Cardiac muscle cell (in vitro differentiated cells and primary cell): ENCODE measurements at places on chromosomes 2 and 18. TPM values are rescaled to one million over a fixed set of nuclear protein-coding genes. Genes with fewer than 3 reads are reported as not detected.
A peak's percentile ranks its signal among the peaks of the same experiment; 100 is the strongest.

STPG4 gene
- polyA plus RNA-seq = not detected in 2 replicates

PCARE gene
- polyA plus RNA-seq = 0.34 TPM in 1 of 2 replicates, not detected in the other

DUSP28 gene
- polyA plus RNA-seq = 22.1 and 24.9 TPM in 2 replicates

GRCh38 chr2:11784747-11785610, 38.5 kb downstream of the LPIN1 start:
- DNase-seq = peak; percentile 51

DNA sequence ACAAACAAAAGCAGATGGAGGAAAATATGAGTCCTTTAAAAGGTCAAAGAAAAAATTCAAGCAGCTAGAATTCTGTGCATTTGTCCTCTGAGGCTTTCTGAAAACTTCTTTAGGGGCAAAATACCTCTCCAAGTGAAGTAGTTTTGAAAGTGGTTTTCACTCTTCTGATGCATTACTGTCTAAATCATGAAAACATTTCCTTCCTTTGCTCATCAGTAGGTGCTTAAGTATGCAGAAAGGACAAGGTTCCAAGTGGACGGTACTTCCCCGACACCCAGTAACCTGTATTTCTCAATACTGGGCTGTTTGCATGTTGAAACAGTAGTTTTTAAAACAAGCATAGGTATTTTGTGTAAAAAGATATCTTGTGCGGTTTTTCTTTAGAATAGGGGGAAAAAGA, 189.1 kb upstream of the ERBB4 start:
- no peak for DNase-seq

DNA sequence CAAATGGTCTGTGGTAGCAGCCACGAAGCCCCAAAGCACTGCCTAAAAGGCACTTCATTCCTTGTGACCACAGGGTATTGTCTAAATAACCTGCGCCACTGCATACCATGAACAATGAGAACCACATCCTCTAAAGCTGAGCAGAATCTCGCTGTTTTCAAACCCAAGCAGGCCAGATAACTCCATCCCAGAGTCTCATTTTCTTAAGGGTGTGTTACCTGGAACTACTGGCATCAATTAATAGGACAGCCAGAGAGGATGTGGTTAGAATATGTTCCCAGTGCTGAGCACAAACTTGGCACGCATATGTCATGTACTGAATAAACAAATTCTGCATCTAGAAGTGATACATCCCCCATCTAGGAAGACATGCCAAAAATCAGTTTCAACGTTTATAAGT, 13.0 kb downstream of the VPS4B start:
- DNase-seq = no peak

ST6GAL2 gene
- 0.46 TPM in 1 of 2 replicates, not detected in the other for polyA plus RNA-seq

EMX1 gene
- not detected in 2 replicates for polyA plus RNA-seq

DNA sequence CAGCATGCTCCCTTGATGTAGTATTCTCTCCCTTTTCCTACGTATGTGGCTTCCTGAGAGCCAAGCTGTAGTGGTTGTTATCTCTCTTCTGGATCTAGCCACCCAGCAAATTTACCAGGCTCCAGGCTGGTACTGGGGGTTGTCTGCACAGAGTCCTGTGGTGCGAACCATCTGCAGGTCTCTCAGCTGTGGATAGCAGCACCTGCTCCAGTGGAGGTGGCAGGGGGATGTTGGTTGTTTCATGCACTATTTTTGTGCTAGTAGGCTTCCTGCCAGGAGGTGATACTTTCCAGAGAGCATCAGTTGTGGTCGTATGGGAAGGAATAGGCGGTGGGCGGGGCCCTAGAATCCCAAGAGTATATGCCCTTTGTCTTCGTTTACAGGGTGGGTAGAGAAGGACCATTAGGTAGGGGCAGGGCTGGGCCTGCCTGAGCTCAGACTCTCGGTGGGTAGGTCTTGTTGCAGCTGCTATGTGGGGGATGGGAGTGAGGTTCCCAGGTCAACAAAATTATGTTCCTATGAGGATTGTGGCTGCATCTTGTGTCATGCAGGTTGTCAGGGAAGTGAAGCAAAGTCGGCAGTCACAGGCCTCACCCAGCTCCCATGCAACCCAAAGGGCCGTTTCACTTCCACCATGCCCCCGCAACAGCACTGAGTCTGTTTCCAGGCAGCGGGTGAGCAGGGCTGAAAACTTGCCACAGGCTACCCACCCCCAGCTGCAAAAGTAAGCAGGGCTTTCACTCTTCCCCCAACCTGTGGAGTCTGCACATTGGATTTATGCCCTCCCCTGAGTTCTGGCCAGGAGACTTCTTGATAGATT, 1139.5 kb downstream of the BCL11A start:
- DNase-seq = no peak

DNA sequence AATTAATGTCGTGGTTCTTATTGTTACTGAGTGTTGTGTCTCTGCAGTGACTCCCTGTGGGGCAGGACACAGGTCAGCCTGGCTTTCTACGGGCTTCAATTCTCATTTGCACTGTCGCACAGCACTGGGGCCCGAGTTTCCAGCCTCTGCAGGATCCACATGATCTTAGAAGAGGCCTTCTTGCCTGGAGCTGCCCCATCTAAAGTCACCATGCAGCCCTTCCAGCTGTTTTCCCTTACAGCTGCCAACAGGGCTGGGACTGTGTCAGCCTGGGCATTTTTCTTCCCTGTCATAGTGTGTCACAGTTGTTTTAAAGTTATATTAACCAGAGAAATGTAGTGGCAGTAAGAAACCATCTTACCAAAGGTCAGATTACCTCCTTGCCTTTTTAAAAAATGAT, 27.0 kb downstream of the FHL2 start:
- no peak for DNase-seq

DNA sequence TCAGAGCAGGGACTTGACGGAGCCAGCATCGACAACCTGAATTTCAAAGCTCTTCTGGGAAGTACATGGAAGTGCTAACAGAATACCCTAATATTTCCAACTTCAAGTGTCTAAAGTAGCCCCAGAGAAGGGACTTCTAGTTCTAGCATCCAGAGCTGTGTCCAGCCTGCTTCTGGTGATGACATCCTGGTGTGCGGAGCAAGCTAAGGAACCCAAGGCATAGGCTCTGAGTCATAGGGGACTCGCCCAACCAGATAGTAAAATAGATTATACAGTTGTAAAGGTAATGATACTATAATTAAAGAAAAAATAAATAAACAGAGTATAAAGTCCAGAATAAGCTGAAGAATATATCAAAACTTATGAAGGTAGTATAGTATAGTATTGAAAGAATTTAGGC, 108.1 kb upstream of the SERPINE2 start:
- DNase-seq = no peak

LRATD1 gene
- polyA plus RNA-seq = 0.65 and 0.76 TPM in 2 replicates

- DNase-seq = no peak
Measured at GRCh38 chr2:161481619-161482018, 65.5 kb downstream of the TBR1 start.

NEU4 gene
- 0.13 and 1.6 TPM in 2 replicates for polyA plus RNA-seq

PAIP2B gene
- 8.0 and 9.7 TPM in 2 replicates for polyA plus RNA-seq

- no peak for DNase-seq
Measured at GRCh38 chr2:2107141-2107540, 223.9 kb downstream of the MYT1L start.

DNA sequence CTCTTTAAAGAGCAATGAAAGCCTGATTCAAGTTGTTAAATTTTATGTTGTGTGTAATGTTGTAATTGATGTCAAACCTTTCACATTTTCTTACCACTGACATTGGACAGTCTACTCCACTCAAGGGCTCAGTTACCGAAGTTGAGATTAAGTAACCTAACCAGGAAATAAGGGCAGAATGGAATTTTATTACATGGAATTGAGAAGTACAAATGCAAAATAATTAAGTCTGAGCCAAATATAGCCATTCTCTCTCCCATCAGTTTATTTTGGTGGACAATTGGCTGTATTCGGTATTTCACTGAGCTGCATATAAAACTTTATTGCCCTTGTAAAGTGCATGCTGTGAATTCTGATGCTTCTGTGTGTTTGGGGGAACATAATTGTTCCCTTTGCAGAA, 231.5 kb downstream of the TTC32 start:
- DNase-seq = no peak

GRCh38 chr2:239082425-239082824, 234.5 kb downstream of the TWIST2 start:
- DNase-seq = no peak

DNA sequence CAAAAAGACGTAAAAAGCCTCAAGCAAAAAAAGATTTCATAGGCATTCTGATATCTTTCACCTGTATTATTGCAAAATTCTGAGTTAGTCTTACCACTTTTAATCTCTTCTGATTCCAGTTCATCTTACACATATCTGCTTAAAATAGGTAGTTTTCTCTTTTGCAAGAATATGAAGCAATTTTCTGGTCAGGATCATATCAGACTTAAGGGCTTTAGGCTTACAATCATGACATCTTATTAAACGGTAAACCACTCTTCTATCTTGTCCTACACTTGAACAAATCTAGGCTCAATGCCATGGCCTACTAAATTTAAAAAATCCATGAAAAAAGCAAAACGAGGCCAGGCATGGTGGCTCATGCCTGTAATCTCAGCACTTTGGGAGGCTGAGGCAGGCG, 50.1 kb upstream of the GAREM1 start:
- no peak for DNase-seq

GRCh38 chr2:171837736-171838135, 56.3 kb downstream of the SLC25A12 start:
- peak; percentile 73 for DNase-seq

RPIA gene
- 19.5 and 19.9 TPM in 2 replicates for polyA plus RNA-seq

TLX2 gene
- polyA plus RNA-seq = not detected in 2 replicates

- no peak for DNase-seq
Measured at GRCh38 chr2:197919487-197919886, 115.1 kb downstream of the PLCL1 start.

TEX44 gene
- polyA plus RNA-seq = not detected in 2 replicates

GRCh38 chr2:218701806-218702205, 8.8 kb upstream of the TTLL4 start:
- DNase-seq = no peak

ANKRD29 gene
- 0.44 and 0.92 TPM in 2 replicates for polyA plus RNA-seq

- DNase-seq = peak; percentile 32
Measured at GRCh38 chr18:34709750-34710441, at the start of gene DTNA. DTNA (plus strand) TSS chr18:34710298; CDS start chr18:34755977, 45,679 bp downstream.

GRCh38 chr2:204982303-204982702, 437.0 kb downstream of the PARD3B start:
- DNase-seq = peak; percentile 7

DHX57 gene
- 14.7 and 18.1 TPM in 2 replicates for polyA plus RNA-seq

GRCh38 chr2:196949116-196949515, 22.6 kb upstream of the PGAP1 start:
- no peak for DNase-seq

NEB gene
- polyA plus RNA-seq = 0.27 and 0.40 TPM in 2 replicates

GRCh38 chr2:12718015-12718671, 1.4 kb downstream of the TRIB2 start:
- DNase-seq = peak; percentile 49

DNA sequence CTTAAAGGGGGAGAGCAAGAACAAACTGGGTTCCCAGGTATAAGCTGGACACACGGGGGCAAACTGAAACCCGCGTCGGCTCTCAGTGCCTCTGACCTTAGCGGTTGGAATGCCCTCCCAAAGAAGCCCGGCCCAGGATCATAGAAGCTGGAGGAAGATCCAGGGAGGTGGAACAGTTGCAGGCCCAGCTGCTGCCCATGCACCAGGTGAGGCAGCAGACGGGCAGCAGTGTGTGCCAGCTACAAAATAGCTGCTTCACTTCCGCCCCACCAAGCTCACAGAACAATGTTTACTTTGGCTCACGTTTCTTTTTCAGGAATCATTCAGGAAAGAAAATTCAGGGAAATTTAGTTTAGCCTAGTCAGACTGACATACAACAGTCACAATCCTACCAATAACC, 3.9 kb upstream of the ERMN start:
- no peak for DNase-seq

- no peak for DNase-seq
Measured at GRCh38 chr2:234825616-234826015, 126.2 kb upstream of the SH3BP4 start.

DNA sequence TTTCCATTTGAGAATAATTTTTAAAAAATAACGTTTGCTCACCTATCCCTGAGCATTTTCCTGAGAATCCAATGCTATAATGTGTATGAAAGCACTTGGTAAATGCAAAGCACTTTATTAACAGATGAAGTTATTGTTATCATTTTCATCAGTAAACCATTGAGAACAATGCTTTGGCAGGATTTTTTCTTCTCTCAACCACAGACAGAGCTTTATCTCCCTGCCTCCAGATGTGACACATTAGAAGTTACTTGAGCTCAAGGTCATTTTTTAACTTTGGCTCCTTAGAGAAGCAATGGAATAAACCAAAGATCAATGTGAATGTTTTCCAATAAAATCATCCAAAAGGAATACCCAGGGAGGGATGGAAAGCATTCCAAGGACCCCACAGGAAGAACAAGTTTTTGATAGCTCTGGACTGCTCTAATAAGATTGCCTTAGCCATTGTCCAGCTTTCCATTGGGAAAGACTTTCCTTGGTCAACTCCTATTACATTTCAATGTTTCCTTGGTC, 118.9 kb upstream of the NT5C1B start:
- DNase-seq = no peak

DNA sequence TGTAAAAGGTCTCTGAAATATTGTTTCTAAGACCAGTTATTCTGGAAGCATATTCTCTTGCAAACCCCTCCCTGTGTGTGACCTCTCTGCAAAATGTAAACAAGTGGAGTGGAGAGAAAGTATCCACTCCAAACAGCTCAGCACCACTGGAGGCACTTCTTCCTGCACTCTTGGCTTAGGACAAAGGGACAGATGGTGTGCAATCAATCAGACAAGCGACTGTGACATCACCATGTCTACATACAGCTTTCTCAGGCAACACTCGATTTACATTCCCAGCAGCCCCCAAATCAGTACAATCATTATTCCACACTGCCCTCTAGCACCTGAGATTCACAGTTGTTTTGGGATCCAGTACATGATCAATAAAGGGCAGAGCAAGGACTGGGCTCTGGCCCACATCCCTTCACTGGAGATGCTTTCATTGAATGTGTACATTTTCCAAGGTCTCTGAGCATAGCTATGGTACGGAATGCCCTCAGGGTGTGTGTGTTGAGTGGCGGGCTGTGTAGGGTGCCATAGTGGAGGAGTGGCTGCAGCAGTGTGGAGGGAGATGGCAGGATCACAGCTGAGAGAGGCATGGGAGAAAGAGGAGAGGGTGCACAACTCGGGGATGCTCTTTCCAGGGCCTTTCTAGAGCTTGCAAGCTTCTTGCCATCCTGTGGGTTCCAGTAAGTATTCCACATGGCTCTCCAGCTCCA, 311.8 kb upstream of the ST6GAL2 start:
- no peak for DNase-seq

LIMS2 gene
- 35.2 and 48.8 TPM in 2 replicates for polyA plus RNA-seq
